Fibroblast of skin of abdomen (primary cell): ENCODE measurements at places on chromosomes 1 and 21.

DNA sequence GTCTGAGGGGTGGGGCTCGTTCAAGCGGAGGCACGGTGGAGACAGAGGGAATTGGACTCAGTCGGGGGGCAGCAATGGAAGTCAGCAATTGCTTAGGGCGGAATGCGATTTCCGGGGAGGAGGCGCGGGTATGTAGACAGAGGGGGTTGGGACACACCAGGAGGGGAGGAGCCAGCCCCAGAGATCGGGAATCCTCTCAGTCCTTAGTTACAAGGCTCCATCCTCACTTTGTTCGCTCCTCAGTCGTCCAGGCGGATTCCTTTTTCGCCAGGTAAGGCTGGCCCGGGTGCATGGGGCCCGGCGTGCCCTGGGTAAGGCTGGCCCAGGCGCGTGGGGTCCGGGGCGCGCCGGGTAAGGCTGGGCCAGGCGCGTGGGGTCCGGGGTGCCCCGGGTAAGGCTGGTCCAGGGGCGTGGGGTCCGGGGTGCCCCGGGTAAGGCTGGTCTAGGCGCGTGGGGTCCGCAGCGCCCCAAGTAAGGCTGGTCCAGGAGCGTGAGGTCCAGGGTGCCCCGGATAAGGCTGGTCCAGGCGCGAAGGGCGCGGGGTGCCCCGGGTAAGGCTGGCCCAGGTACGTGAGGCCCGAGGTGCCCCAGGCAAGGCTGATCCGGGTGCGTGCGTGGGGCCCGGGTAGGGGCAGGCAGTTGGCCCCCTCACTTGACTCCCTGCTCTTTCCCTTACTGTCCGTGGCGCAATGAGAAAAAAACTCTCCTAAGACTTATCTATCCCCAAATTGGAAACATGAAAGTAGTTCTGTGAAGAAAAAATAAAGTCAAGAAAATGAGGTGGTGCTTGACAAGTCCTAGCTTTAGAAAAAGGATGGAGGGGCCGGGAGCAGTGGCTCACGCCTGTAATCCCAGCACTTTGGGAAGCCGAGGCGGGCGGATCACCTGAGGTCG is at the start of gene L1TD1:
Gene L1TD1, plus strand, starts transcription at position 199 of the 894 bp plus-strand sequence. CDS start 11,780 bp downstream, outside the sequence.
- DNase-seq, result peak; percentile 14

DNA sequence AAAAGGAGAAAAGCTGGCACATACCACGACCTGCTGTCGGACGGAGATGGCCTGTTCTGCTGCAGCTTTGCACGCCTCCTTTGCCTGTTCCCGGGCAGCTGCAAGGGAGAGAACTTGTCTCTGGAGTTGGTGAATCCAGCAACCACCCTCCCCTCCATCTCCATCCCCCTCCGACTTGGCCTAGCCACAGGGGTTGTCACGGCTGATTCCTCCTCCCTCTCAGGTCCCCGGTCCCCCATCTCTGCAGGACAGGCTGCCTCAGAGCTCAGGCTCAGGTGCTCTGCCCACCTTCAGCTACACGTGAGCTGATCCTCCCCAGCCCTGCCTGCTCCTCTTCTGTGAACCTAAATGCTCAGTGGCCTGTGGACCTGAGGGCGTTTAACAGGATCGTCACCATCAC is 11.1 kb upstream of the SRM start:
- no peak for DNase-seq

GRCh38 chr21:17386498-17386897 is 126.3 kb upstream of the CXADR start:
- DNase-seq, result no peak

DNA sequence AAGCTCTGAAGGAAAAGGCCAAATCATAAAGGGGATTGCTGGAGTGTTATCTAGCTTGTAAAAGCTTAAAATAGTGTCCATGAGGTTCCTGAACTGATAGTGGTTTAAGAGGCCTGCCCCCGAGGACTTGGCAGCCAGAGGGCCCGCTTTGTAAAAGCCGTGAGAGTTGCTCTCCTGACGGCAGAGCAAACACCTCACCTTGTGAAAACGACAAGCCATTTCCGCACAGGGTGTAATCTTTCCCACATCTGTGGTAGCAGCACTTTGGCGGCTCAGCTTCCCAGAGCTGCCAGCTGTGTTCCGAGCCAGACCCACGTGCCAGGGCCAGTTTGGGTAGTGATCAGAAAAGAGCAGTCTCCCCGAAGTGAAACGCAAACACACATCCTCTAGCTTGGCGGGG is 37.0 kb downstream of the SERBP1 start:
- DNase-seq, result no peak

- DNase-seq, result no peak
These were observed 56.2 kb downstream of the NTNG1 start for GRCh38 chr1:107196973-107197562.

- DNase-seq, result peak; percentile 73
These were observed 85.4 kb upstream of the ROR1 start for GRCh38 chr1:63688302-63688890.

DNA sequence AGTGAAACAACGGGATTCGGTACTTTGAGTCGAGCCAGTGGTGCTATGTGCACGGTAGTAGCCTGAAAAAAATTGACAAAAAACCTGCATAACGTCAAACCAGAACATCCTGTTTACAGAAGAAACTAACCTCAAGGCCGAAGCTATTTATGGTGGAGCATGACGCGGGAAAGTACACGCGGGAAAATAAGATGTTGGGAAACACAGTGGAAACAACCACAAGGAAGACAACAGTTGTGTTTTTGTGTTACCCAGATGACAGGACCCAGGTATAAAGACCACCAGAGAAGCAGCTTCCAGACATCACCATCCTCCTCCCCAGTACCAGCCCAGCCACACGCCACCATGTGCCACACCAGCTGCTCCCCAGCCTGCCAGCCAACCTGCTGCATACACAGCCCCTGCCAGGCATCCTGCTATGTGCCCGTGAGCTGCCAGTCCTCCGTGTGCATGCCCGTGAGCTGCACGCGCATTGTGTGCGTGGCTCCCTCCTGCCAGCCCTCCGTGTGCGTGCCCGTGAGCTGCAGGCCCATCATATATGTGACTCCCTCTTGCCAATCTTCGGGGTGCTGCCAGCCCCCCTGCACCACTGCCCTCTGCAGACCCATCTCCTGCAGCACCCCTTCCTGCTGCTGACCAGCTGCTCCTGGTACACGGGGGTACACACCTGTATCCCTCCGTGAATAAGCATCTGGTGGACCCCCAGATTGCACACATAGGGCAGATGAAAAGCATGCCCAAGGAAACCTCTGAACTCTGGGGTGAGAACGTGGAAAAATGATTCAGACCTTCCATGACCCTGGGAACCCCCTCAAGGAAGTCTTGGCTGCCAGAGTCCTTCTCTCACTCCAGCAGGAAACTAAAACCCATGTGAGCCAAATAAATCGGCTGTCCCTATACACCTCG is at the start of gene KRTAP12-3:
Gene KRTAP12-3, plus strand, starts transcription at position 298 of the 906 bp plus-strand sequence. Its CDS starts 48 bp downstream, at position 346.
- DNase-seq, result no peak

- DNase-seq, result peak; percentile 81
These were observed 823 bp upstream of the SYF2 start for GRCh38 chr1:25232866-25233784.

DNA sequence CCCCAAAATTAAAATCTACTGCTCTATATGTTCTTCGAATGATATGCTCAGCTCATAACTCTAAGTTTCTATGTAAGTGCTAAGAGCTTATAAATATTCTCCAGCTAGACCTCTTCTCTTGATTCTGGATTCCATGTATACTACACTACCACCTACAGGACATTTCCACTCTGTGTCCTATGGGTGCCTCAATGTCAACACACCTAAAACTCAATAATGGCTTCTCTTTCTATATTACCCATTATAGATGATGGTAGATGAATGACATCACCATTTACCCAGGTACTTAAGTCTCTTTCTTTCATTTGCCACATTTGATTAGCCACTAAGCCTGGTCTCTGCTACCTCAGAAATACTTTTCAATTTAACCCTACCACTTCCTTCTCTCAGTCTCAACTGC is 41.3 kb downstream of the TBX19 start:
- peak; percentile 34 for DNase-seq
